CD4-positive, alpha-beta T cell treated with Interleukin-6 at 100 ng/mL for 8 hours (primary cell): ENCODE measurements at places on chromosomes 3 and 15.
A peak's percentile ranks its signal among the peaks of the same experiment; 100 is the strongest.

GRCh38 chr15:89877083-89877425, 16.7 kb downstream of the AP3S2 start:
- no peak for DNase-seq

DNA sequence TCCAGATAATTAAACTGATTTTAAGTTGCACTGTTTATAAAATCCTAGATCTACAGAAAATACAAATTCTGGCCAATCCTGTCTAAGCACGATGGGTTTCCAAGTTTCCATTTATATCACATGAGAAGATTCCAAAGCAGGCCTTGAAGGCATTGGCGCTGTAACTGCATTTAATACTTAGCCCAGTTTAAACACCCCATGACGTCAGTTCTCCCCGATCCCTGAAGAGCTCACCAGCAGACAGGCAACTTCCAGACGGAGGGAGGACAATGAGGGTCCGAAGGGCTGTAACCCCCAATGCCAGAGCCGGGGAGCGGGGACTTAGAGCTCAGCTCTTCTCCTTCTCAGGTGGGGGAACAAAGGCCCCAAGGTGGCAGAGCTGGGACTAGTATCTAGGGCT, 117.3 kb downstream of the XXYLT1 start:
- no peak for DNase-seq

DNA sequence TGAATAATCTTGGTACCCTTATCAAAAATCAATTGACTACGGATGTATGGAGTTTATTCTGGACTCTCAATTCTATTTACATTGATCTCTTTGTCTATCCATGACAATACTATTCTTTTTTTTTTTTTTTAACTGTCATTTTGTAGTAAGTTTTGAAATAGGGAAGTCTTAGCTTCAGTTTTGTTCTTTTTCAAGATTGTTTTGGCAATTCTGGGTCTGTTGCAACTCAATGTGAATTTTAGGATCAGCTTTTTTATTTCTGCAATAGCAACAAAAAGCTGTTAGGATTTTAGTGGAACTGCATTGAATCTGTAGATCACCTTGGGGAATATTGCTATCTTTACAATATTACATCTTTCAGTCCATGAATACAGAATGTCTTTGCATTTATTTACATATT, 21.4 kb downstream of the BTLA start:
- DNase-seq = no peak

- DNase-seq = no peak
These were observed 6.6 kb downstream of the GABRB3 start for GRCh38 chr15:26766262-26766661.

GRCh38 chr15:75062706-75063105, 39.3 kb downstream of the PPCDC start:
- DNase-seq = no peak

GRCh38 chr3:127291611-127292010, 3.8 kb upstream of the PRR20G start:
- DNase-seq = no peak

DNA sequence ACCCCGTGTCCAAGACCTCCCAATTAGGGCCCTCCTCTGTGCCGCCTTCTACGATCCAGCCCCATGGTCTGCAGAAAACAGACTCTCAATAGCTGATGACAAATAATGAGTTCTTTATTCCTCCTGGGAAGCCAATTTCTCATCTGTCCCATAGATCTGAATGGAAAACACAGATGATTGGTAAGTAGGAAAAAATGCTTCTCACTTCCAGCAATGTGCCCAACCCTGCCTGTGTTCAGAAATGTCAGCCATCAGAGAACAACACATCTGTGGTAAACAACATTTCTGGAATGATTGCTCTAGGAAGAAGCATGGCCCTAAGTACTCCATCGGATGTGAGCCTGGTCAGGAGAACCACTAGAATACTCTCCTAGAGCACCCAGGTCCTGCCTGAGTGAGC, 240.5 kb upstream of the HES1 start:
- DNase-seq = no peak

DNA sequence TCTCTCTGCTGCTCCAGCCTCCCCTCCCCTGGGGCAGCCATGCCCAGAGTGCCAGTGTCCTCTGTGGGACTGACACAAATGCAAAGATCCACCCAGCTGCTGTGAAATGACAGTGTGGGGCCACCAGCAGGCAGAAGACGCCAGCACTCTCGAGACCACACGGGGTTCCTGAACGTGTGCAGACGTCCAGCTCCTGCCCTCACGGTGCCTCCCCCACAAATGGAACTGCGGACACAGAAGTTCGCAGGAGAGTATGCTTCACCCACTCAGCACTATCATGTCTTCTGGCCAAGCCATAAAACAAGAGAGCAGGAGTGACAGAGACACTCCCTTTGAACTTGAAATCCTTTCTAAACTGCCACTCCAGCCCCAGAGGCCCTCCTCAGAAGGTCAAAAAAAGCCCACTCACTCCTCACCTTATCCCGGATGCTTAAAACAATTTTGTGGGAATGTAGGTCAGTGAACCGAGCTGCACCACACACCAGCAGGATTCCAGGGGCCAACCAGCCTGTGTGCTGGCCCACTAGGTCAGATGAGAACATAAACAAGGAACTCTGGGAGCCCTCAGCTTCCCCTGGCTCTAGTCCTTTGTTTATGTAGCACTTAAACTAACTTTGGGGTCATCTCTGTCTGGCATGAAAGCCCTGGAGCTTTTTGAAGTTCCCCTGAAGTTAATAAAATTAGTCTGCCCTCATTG, 112.6 kb downstream of the DNAJB8 start:
- DNase-seq = no peak

DNA sequence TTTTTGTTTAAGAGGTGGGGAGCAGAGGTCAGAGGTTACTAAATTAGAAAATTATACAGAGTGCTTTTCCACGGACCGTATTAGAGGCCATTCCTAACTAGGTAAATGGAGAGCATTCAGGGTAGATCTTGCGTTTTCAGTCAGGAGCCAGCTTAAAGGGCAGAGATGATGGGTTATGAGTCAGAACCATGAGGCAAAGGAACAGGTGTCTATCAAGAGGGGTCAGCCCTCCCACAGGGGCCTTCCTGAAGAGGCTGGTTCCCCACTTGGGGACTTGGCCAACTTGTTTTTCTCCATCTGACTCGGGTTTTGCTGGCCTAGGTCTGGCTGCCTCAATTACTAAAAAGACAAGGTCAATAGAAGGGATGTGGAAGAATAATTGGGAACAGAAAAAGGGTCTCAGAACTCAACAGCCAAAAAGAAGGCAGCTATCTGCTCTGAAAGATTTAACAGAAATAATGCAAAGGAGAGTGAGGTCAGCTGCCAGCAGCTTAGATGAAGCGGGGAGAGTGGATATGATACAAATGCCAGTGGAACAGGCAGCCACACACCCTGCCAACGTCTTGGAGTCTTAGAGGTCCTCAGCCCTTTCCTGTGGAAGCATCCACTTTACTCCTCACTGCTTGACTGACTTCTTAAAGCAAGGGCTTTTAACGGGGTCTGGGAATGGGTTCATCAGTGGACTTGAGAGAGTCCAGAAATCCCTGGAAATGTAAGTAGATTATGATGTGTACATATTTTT, 17.6 kb downstream of the MTMR14 start:
- DNase-seq = no peak

GRCh38 chr15:31401282-31401681, 74.6 kb downstream of the KLF13 start:
- no peak for DNase-seq

DNA sequence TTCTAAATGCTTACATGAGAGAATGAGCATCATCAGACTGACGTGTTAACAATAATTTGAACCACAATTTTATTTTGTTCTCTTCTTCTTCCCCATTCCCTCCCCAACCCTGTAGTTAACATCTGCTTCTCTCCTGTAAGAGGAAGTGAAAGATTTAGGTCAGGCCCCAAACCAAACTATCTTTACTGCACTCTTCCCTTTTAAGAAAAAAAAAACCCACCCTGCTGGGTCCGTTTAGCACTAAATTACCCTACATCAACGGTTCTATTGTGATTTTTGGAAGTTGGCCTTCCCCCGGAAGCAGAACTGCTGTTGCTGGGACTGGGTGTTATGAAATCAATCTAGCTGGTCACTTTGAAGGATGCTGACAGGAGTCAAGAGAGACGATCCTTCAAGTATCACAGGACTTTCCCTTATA, 49.4 kb downstream of the NFKBIZ start:
- DNase-seq = no peak

- no peak for DNase-seq
These were observed 37.4 kb downstream of the ARIH1 start for GRCh38 chr15:72511536-72511935.

- DNase-seq = no peak
These were observed 544.5 kb downstream of the MFSD1 start for GRCh38 chr3:159346271-159346903.

DNA sequence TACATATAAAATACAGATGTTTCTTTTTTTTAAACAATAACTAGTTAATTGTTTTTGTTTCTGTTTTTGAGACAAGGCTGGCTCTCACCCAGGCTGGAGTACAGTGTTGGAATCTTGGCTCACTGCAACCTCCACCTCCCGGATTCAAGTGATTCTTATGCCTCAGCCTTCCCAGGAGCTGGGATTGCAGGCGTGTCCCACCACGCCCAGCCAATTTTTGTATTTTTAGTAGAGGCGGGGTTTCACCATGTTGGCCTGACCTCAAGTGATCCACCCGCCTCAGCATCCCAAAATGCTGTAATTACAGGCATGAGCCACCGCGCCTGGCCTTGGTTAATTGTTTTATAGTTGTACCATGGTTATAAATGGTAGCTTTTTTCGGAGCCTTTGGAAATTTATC, 72.3 kb downstream of the PIAS1 start:
- no peak for DNase-seq

DNA sequence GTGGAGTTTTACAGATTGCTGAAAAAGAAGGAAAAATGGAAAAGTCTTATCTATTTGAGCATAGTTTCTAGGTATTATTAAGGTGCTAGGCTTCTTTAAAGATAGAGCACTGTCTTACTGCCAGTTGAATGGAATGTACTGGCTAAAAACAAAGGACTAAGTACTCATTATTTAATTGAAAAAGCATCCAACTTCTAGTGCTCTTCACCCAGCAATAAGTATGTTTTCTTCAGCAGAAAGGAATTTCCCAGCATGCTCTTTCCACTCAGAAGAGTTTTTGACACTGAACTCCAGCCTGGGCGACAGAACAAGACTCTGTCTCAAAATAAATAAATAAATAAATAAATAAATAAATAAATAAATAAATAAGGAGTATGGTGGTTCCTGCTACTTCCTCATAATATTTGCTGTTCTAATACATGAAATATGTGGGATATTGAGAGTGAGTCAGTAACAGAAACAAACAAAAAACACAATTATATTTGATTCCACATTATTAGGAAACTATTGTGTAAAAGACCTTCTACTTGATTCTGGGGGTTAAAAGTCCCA, 70.6 kb downstream of the ATP13A4 start:
- no peak for DNase-seq

GRCh38 chr3:46882377-46883053, 5.0 kb downstream of the PTH1R start:
- no peak for DNase-seq

- DNase-seq = no peak
These were observed 117.6 kb downstream of the TOP2B start for GRCh38 chr3:25547103-25547502.

DNA sequence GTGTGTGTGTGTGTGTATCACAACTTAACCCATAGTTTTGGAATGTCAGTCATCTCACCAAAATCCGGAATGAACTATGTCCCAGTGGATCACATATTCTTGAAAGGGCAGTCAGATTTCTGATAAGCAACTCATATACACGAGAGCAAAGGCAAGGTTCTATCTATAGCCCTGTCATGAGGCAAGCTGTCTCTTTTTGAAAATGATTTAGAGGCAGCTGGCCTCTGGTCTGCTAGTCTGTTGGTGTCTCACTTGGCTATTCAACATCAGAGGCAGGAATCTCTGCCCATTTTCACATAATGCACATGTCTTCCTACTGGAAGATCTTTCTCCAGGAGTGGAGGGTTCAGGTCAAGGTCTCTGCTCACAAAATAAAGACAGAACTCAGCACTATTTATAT, 79.8 kb downstream of the CNTN6 start:
- DNase-seq = no peak

GRCh38 chr3:50318615-50319014, 3.9 kb downstream of the HYAL2 start:
- DNase-seq = no peak

DNA sequence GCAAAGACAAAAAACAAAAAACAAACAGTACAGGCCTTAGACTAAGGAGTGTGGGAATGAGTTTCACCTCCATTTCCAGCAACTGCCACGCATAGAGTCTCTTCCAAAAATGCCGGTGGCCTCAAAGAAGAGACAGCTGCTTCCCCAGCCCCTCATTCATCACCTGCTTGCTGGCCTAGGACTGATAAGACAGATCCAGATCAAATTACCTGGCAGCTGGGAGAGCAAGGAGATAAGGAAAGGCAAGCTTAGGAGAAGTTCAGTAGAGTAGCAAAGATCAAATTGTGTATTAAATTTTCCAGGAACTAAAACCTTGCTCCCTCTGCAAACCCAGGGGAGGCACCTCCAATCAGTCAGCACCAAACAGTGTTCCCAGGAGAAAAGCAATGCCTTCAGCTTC, 325.8 kb upstream of the CTNNB1 start:
- no peak for DNase-seq

GRCh38 chr15:40838756-40839155, 5.1 kb upstream of the SPINT1 start:
- no peak for DNase-seq

DNA sequence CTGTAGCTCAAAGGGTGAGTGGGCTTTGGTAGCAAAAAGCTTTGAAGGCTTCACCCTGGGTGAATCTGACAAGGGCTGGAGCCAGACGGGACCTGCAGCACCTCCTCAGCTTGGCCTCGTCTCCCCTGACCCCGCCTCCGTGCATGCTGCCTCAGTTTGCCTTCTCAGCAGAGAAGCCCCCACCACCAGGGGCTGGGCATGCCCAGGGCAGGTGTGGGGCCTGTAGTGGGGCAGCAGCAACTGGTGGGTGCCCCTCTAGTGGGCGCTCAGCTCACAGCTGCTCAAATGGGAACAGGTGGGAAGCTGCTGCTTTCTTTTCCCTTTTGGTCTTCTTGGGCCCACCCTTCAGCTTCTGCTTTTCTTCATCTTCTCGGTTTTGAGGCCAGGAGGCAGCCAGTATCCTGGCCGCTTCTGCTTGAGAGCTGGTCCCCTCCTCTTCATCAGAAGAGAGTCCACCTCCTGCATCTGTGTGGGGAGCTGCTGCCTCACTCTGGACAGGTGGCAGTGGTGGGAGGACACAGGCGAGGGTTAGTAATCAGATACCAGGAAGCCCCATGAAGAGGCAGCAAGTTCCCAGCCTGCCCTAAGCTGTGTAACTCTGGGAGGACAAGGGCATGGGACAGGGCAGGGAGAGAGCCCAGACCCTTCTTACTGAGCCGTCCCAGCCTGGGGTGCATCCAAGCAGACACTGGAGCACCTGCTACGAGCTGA, 21.0 kb downstream of the TMEM43 start:
- no peak for DNase-seq

DNA sequence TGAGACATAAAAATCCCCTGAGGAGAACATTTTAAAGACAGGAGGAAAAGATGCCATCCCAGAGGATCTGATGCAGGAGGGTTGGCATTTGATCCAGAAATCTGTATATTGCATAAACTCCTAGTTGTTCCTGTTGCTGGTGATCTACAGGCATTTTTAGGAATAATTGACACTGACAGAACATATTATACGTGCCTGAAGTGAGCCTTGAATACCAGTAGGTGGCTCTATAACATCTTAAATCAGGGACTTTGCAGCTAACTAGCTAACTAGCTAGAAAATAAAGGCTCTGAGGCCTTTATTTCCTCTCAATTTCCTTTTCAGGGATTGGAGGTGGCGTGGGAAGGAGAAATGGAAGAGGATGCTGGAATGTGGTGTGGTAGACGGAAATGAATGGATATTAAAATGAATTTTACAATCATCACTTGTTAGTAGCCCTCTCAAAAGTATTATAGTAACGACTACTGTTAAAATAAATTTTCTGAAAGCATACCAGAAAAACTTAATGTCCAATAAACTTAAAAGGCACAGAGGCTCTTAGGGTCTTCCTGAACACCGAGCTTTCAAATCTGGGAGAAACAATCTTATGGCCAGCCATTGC, 73.8 kb upstream of the ZBED2 start:
- DNase-seq = peak; percentile 40
